ENCODE measurements at places on chromosomes 12 and 14. TPM values are rescaled to one million over a fixed set of nuclear protein-coding genes. Genes with fewer than 3 reads are reported as not detected.

Gene AMN1
- 5.4 TPM for total RNA-seq

DNA sequence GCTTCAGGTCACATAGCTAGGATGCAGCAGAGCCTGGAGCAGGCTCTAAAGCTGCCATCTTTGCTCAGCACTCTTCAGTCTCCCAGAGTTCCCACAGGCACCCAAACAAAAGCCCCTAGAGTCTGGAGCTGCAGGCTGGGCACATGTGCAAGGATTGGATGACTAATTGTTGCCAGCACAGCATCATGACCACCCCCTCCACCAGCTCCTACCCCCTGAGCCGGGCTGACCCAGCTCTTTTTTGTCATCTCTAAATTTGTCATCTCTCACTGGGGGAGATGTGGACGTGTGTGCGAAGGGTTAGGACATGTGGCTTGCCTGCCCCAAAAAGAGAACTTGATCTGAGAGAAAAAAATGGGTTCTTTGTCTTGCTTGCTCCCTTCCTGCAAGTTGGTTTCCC, 4.3 kb upstream of the MMP19 start:
- H3K36me3 ChIP-seq = no peaks in the 10 kb centered on the region
- no peak overlapping the region for H3K4me3 ChIP-seq
- H3K4me1 ChIP-seq = no peaks in the 10 kb centered on the region

DNA sequence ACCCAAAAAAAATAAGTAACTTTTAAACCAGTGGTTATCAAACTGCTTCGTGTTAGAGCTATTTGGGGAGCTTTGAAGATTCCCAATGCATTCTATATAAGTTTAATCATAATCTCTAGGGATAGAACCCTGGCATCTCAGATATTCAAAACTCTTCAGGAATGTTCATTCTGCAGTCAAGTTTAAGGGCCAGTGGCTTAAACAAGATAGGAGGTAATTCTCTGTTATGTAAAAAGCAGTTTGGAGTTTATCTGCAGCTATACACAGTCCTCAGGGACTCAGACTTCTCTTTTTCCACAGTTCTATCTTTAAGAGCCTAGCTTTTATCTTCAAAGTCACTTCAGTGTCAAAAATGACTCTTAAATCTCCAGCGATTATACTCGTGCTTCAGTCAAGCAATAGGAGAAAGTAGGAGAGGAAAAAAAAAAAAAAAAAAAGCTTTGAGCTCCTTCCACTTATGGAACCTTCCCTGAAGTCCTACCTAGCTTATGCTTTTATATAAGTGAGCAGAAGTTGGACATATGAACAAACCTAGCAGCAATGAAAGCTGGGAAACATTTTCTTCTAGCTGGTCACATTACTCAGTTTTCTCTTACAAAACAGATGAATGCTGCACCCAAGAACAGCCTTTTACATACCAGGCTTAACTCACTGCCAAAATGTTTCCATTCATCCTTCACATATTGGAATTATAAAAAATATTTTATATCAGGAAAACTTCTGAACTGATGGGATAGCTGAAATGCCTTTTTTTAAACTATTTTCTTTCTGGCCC, 302.8 kb downstream of the FSCB start:
- no peaks in the 10 kb centered on the region for H3K36me3 ChIP-seq
- H3K4me1 ChIP-seq = no peaks in the 10 kb centered on the region
- no peak overlapping the region for H3K27ac ChIP-seq

Gene CD27
- total RNA-seq = 116 TPM

DNA sequence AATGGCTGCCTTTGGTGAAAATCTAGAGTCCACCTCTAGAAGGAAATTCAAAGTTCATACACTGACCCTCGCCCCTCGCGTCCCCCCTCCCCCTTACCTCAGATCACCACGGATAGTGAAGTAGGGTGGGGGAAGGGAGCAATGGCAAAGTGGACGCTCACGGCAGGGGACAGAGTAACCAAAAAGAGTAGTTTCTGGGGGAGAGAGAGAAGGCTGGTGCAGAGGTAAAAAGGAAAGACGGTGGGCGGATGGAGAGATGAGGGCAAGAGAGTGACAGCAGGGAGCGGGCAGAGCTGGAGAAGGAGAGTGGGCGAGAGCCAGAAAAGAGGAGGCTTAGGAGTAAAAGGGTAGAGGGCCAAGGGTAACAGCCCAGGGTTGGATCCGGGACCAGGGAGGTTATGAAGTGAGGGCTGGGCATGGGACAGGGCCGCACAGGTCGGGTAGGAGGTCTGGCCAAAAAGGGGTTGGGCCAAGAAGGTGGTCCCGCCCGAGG, 423 bp downstream of the ALDH6A1 start:
- H3K36me3 ChIP-seq = no peaks in the 10 kb centered on the region
- H3K4me1 ChIP-seq = peaks cover 4% of the 10 kb centered on the region
- DNase-seq = no peak
- no peaks in the 10 kb centered on the region for H3K27me3 ChIP-seq
- H3K4me3 ChIP-seq = peak overlapping the region; percentile 84

- H3K27ac ChIP-seq = no peak overlapping the region
- DNase-seq = no peak
- no peak overlapping the region for H3K4me3 ChIP-seq
- no peaks in the 10 kb centered on the region for H3K36me3 ChIP-seq
- H3K27me3 ChIP-seq = no peaks in the 10 kb centered on the region
Observed at GRCh38 chr12:115794659-115795081, 482.8 kb downstream of the MED13L start.

Gene CATSPERB
- not detected for total RNA-seq

Gene CLEC6A
- total RNA-seq = not detected

Gene SLC25A21
- total RNA-seq = 0.08 TPM

DNA sequence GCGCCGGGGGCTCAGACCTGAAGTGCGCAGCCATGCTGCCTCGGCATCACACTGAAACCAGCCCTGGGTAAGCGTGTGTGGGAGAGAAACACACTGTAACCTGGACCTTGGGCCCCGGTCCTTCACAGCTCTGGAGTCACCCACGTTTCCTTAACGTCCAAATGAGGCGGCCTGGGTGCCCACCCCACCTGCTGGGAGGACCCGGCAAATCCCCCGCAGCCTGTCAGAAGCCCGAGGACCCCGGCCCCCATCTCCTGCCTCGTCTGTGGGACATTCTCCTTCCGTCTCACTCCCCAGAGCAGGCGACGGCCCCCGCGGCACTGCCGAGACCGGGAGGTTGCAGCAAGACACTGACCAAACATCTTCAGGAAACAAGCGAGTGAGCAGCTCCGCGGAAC, 66.5 kb upstream of the GALNT9 start:
- H3K27me3 ChIP-seq = no peaks in the 10 kb centered on the region
- DNase-seq = no peak
- H3K4me1 ChIP-seq = no peaks in the 10 kb centered on the region
- H3K27ac ChIP-seq = no peak overlapping the region
- no peaks in the 10 kb centered on the region for H3K36me3 ChIP-seq
- H3K4me3 ChIP-seq = no peak overlapping the region

GRCh38 chr14:71711125-71711524, 221.1 kb upstream of the RGS6 start:
- no peak overlapping the region for H3K4me3 ChIP-seq
- no peak overlapping the region for H3K27ac ChIP-seq
- DNase-seq = no peak
- peaks cover 10% of the 10 kb centered on the region for H3K36me3 ChIP-seq

- H3K4me1 ChIP-seq = no peaks in the 10 kb centered on the region
- no peak for DNase-seq
Observed at GRCh38 chr14:20044243-20044642, 8.4 kb upstream of the OR4K13 start.

GRCh38 chr12:64998371-64999147, 122.5 kb downstream of the WIF1 start:
- H3K27me3 ChIP-seq = no peaks in the 10 kb centered on the region
- H3K4me1 ChIP-seq = no peaks in the 10 kb centered on the region
- H3K27ac ChIP-seq = no peak overlapping the region

DNA sequence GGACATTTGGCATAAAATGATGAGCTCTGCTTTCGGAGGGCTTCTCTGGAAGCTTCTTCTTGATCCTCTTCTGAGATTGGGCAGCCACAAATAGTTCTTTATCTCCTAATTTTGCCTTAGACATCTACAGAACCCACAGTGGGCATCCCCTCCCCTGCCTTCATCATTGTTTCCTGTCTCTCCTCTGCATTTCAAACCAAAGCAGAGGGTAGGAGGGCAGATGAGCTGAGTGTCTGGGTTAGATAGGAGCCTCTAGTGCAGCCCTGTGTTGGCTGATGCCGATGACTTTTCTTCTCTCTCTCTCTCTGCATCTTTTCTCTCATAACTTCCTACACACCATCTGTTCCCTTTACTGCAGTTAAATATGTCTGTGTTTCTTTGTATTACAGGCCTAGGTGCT, 8.5 kb upstream of the IL26 start:
- no peak overlapping the region for H3K4me3 ChIP-seq
- H3K27me3 ChIP-seq = no peaks in the 10 kb centered on the region
- peaks cover 20% of the 10 kb centered on the region for H3K4me1 ChIP-seq
- DNase-seq = no peak
- no peaks in the 10 kb centered on the region for H3K36me3 ChIP-seq
- no peak overlapping the region for H3K27ac ChIP-seq

DNA sequence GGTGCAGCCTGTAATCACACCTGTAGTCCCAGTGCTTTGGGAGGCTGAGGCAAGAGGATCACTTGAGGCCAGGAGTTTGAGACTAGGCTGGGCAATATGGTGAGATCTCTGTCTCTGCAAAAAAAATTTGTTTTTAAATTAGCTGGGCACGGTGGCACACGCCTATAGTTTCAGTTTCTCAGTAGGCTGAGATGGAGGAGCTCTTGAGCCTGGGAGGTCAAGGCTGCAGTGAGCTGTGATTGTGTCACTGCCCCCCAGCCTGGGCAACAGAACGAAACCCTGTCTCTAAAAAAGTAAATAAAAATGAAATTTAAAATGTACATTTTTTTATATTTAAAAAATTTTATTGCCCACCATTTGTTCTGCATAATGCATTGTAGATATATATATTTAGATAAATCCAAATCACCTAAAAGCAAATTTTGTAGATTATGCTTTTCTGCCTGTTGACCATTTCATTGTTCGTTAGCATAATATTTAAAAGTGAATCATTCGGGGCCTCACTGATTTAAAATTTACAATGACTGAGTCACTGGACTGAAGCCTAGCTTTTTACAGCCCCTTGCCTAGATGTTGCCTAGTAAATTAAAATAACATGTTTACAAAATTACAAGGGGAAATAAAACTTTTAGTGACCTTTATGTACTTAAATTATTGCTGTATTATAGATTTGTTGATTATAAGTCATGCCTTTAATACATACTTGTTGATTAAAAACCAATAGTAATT, 87.9 kb downstream of the USP15 start:
- no peak for DNase-seq
- peaks cover 4% of the 10 kb centered on the region for H3K36me3 ChIP-seq
- no peaks in the 10 kb centered on the region for H3K27me3 ChIP-seq
- no peak overlapping the region for H3K4me3 ChIP-seq
- no peaks in the 10 kb centered on the region for H3K4me1 ChIP-seq
- H3K27ac ChIP-seq = no peak overlapping the region

DNA sequence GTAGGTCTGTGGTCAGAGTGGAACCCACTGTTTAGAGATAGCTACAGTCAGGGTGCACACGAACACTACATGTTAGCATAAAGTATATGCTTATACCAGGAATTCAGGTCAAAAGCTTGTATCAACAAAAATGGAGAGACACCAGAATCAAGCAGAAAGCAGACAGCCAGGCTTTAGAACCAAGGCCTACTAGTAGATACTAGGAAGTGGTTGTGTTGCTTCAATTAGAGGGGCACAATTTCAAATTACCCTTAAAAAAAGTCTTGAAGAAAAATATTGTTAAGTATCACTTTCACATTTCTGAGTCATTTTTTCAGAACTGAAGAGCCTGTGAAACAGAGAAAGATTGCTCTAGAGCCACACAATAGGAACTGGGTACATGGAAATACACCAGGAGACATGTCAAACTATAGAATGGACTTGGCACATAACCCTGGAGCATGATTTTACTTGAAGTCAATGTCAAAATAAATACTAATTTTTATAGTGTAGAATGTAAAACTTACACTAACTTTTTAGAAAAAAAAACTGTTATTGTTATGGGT, 41.6 kb downstream of the LRRC9 start:
- H3K36me3 ChIP-seq = no peaks in the 10 kb centered on the region
- DNase-seq = no peak
- no peaks in the 10 kb centered on the region for H3K27me3 ChIP-seq
- peak overlapping the region; percentile 52 for H3K27ac ChIP-seq
- no peak overlapping the region for H3K4me3 ChIP-seq

- no peaks in the 10 kb centered on the region for H3K27me3 ChIP-seq
- no peaks in the 10 kb centered on the region for H3K36me3 ChIP-seq
- no peak overlapping the region for H3K27ac ChIP-seq
- peak overlapping the region; percentile 83 for H3K4me3 ChIP-seq
- no peak for DNase-seq
- H3K4me1 ChIP-seq = peaks cover 15% of the 10 kb centered on the region
Observed at GRCh38 chr14:77377502-77377844, 294 bp downstream of the SAMD15 start.

Gene LRRC43
- 0.16 TPM for total RNA-seq

DNA sequence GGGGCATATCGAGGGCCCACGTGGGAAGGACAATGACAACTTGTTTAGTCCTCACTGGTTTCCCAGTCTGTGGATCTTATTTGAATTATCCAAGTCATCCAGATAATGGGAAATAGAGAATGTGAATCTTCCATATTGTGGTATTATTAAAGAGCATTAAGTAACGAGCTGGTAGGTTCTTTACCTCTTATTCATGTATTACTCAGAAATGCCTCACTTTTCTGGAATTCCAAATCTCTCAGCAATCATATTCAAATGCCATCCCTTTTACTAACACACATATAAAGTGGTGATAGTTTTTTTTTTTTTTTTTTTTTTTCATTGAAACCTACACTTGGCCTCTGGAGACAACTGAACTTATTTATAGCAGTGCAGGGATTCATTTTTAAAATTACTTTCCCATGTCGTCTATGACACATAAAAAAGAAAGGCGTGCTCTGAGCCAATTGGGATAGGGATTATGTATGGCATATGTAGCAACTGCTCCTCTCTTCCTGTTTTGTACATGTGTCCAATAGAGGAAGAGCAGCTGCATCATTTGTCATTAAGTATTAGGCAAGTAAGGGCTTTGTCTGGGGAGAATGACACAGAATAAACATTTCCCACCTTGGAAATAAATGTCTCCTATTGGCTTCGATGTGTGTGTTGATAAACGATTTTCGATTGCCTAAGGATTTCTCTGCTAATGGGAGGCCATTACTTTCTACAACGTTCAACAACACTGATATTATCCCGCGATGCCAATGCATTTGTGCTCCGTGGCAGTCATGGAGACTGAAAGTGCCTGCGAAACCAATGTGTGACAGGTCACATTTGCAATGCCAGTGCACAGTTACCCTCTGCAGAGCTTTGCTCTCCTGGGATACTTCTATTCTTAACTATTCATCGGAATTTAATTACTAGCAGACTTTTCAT, 78.6 kb upstream of the IFNG-AS1 start:
- H3K27ac ChIP-seq = no peak overlapping the region
- no peaks in the 10 kb centered on the region for H3K27me3 ChIP-seq
- H3K36me3 ChIP-seq = no peaks in the 10 kb centered on the region
- H3K4me1 ChIP-seq = no peaks in the 10 kb centered on the region
- DNase-seq = no peak

GRCh38 chr14:27002179-27002578, 404.3 kb upstream of the NOVA1 start:
- H3K4me1 ChIP-seq = no peaks in the 10 kb centered on the region
- no peak for DNase-seq
- no peaks in the 10 kb centered on the region for H3K36me3 ChIP-seq
- H3K27ac ChIP-seq = no peak overlapping the region
- no peak overlapping the region for H3K4me3 ChIP-seq

Gene NRXN3
- 2.7 TPM for total RNA-seq
